Right forelimb (tissue), 1 donor: ENCODE measurements at places on chromosomes 11 and 22.

DNA sequence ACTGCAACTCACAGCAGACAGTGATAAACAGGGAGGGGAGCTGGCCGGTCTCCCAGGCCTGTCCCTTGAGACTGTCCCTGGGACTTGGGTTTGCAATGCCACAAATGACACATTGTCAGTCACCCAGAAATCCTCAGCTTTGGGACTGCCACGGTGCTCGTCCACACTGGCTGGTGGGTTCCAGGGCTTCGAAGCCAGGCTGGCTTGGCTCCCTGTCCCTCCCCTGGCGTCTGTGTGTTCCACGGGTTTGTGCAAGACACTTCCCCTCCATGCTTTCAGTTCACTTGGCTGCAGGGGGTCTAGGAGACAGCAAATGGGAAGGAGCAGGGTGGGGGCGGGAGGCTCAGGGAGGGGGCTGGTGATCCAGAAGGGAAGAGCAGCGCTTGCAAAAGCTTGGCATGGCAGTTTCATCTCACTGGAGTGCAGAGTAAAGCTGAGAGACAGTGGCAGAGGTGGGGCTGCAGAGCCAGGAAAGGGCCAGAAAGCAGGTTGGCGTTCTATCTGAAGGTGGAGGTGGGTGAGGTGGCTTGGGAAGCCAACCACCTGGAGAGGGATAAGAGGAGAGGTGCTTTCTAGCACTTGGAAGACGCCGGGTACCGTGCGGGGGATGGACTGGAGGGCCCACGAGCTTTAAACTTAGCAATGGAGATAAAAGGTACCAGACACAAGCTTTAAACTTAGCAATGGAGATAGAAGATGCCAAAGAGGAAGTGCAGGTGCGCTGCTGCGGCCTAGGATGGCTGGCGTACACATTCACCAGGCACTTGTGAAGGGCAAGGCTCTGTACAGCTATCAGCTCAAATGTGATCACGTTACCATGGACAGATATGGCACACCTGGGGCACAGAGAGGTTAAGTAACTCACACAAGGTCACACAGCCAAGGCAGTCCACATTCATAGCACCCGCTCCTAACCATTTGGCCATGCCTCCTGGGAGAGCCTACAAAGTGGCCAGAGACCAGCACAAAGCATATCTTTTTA, 86.4 kb upstream of the SHISAL1 start:
- peak; percentile 44 for DNase-seq

DNA sequence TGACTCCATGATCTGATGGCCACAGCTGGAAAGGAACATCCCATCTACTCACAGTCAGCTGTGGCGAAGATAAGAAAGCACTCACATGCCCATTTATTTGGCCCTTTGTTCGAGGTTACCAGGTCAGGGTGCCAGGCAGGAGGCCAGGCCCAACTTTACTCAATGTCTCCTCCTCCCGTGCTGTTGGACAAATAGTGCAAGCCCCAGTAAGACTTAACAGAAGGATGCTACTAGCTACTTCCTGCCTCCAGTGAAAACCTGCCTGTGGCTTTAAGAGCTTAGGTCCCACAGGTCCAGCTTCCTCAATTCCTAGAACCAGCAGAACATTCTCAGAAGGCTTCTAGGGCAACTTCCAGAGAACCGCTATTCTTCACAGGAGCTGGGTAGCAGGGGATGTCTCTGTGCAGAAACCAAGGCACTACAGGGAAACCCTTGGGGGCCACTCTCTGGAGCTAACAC, 12.9 kb upstream of the CRY2 start:
- no peak for DNase-seq

DNA sequence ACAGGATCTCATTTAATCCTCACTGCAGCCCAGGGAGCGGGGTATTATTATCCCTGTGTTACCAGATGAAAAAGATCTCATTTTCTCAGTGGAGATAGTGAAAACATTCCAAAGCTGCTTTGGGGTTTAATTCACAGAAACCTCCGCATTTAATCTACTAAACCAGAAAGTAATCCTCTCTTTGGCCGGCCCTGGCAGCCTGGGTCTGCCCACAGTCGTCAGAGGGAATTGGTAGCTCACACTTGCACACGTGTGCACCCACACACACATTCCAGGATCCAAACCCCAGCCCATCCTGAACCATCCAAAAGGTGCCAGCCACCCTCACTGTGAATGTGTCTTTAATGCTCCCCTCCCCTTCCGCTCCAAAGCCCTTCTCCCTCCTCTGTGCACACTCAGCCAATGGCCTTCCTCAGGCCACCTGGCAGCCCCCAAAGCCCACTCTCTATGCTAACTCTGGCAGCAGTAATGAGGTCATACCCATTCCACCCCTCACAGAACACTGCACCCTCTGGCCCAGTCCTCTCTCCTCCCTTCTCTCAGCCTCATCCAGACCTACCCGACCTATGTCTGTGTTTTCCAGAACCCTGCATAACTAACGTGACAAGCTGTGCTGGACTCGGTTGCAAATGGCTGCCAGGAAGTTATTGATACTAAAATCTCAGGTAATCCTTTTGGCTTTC, 466.2 kb downstream of the SOX6 start:
- DNase-seq, result no peak

DNA sequence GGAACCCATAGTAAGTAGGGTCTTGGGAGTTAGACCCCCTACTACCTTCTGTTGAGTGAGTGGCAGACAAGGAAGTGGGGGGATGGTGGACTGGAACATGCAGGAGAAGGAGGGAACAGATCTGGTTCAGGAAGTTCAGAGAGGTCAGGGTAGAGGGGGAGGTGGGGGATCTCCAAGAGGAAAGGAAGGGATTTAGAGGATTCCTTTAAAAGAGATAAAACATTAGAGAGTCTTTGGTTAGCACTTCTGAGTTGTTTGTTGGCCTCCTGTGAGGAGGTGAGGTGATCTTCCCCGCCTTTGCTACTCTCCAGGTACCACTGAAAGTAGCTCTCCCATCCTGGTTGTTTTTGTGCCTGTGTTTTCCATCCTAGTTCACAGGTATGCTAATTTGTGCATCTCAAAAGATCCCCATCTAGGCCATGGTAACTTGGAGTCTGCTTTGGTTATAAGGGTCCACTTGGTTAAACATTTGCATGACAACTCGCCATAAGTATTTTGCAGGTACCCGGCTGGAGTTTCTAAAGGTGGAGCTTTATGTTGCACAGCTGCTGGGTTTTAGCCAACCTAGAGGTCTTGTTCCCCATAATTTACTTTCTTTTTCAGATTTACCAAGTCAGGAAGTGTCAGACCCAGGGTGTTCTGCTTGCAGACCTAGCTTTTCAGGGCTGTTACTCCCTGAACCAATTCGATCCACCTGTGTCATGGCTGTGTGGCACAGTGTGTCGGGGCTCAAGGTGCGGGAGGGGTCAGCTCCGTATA, 79.3 kb upstream of the SORL1 start:
- DNase-seq, result no peak

DNA sequence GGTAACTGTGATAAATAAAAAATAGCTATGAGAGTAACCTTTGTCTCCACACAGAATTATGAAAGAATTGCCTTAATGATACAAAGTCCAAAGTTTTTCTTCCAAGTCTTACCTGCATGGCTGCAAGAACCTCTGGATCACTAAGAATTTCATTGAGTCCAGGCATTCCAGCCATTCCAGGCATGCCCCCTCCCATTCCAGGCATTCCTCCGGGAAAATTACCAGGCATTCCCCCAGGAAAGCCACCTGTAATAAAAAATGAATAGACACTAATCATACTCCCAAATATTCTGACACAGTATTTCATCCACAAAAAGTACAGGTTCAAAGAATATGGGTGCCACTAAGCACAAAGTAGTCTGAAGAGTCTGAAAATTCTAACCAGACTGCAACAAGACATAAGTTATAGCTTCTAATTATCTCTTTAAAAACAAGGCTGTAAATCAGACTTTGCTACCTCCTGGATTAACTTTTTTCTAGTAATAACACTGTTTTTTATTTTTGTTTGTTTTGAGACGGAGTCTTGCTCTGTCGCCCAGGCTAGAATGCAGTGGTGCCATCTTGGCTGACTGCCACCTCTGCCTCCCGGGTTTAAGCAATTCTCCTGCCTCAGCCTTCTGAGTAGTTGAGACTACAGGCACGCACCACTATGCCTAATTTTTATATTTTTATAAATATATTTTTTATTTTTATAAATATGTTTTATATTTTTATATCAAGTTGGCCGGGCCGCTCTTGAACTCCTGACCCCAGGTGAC, 8.0 kb upstream of the SLC25A17 start:
- no peak for DNase-seq

DNA sequence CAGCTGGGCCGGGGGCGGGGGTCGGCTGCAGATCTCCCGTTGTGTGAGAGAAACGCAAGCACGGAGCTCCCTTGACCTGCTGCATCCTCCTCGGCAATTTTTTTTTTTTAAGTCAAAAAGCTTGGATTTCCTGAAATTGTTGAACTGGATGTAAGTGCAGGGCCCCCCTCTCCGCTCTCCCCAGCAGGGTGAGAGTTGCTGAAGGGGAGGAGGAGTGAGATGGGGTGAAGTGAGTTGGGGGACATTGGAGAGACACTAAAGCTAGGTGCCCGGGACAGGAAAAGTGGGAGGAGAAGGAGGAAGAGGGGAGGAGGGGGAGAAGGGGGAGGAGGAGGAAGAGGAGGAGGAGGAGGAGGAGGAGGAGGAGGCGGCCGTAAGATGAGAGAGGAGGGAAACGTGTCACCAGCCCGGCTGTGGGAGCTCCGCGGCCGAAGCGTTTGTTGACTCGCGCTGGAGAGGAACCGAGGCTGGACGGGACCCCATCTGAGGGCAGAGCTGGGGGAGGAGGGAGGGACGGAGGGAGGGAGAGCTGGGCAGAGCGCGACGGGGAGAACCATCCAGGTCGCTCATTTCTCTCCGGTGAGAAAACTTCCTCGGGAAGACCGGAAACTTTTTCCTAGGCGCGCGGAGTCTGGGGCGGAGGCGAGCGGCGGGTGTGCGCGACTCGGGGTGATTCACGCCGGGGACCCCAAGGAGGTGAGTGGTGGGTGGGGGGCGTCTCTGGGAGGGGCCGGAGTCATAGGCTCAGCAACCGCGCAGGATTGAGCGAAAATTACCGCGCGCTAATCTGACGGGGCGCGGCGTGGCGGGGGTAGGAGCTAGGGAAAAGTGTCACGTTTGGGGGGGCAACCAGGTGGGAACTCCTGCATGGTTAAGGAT, 80.2 kb downstream of the PRR5L start:
- peak; percentile 69 for DNase-seq

DNA sequence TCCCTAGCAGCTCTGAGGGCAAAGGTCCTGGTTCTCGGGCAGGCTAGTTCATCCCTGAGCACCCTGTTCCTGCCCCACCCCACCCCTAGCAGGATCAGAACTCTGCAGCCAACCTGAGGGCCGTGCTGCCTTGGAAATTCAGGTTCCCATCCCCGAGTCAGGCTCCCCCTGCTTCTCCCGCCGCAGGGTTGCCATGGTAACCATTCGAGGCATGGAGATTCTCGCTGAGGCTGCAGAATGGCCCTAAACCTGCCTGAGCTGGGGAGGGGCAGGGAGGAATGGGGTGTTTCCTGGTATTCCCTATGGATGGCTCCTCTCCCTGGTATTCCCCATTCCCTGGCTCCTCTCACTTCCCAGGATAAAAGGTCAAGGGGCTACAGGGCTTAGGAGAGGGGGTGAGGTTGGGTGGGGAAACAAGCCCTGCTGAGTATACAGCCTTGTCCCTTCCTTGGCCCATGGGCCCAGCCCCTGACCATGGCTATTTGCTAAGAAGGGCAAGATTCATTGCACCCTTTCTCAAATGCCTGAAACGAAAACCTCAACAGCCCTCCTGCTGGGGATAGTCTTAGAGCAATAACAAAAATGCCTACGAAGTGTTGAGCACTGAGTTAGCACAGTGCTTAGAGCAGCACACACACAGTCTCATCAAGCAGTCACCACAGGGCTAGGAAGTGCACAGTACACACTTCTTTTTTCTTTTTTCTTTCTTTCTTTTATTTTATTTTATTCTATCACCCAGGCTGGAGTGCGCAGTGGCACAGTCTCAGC, 58.7 kb downstream of the CHST1 start:
- DNase-seq, result no peak

DNA sequence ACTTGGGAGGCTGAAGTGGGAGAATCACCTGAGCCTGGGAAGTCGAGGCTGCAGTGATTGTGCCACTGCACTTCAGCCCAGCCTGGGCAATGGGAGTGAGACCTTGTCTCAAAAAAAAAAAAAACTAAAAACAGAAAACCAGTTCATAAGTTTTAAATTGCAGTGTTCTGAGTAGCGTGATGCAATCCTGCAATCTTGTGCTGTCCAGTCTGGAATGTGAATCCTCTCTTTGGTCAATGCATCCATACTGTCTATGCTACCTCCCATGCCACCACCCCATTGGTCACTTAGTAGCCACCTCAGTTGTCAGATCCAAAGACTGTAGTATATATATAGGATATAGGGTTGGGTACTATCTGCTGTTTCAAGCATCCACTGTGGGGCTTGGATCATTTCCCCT, 11.1 kb downstream of the YAP1 start:
- no peak for DNase-seq

- DNase-seq, result peak; percentile 77
These were observed 47.0 kb upstream of the SUSD2 start for GRCh38 chr22:24134090-24134846.

DNA sequence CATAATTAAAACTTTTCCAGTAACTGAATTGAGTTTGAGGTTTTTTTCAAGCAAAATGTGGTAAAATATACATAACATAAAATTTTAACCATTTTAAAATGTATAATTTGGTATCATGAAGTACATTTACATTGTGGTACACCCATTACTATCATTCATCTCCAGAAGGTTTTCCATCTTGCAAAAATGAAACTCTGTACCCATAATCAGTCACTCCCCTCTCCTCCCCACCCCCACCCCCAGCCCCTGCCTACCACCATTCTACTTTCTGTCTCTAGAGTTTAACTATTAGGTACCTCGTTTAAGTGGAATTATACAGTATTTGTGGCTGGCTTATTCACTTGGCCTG, 63.7 kb downstream of the MICAL2 start:
- DNase-seq, result no peak

- no peak for DNase-seq
These were observed 17.5 kb downstream of the FGF3 start for GRCh38 chr11:69801513-69802335.
